Fibroblast of skin of left quadriceps (primary cell): ENCODE measurements at places on chromosomes 4 and X.
A peak's percentile ranks its signal among the peaks of the same experiment; 100 is the strongest.

DNA sequence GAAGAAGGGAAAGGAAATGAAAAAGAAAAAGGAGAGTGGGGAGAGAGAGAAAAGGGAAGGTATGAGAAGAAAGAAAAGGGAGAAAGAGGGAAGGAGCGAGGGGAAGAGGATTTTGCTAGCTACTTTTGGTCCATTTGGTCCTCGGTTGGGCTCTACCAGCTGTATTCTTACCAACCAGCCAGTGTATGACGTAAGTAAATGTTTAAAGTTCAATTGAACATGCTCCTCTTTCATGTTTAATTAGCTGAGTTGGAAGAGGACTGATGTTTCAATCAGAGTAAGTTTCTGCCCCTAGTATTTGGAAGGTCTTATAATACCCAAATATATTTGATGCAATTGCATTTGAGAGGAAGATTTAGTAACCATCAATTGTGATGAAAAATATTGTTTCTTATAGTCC is 424.0 kb upstream of the CXorf51B start:
- no peak for DNase-seq

- DNase-seq, result no peak
Observed at GRCh38 chr4:129676934-129677333, 581.0 kb downstream of the C4orf33 start.

GRCh38 chrX:2901367-2902036 is 27.6 kb downstream of the ARSD start:
- no peak for DNase-seq

DNA sequence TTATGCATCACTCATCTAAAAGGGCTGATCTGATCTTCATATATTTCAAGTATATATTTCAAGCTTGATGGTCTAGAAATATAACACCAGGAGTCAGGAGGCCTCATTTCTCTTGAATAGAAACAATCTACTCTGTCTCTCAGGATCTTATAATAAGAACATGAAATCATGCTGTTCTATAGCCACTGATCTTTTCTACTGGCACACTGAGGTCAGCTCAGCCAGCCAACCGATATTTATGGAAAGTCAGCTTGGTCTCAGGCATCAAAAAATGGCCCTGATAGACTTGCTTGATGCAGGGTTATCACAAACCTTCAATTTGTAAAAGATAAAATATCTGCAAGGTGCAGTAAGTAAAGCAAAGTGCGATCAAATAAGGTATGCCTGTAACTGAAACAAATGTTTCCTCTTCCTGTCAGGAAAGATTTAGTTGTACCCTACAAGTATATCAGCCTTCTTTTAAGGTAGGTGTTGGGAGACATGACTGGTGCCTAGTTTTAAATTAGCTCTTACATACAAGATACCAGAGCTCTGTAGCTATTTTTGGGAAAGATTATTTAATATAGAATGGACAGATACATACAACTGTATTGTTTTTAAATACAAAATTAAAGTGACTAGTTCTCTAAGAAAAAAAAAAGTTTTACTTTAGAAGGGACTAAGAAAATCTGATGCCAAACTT is 63.4 kb downstream of the BMP3 start:
- no peak for DNase-seq

DNA sequence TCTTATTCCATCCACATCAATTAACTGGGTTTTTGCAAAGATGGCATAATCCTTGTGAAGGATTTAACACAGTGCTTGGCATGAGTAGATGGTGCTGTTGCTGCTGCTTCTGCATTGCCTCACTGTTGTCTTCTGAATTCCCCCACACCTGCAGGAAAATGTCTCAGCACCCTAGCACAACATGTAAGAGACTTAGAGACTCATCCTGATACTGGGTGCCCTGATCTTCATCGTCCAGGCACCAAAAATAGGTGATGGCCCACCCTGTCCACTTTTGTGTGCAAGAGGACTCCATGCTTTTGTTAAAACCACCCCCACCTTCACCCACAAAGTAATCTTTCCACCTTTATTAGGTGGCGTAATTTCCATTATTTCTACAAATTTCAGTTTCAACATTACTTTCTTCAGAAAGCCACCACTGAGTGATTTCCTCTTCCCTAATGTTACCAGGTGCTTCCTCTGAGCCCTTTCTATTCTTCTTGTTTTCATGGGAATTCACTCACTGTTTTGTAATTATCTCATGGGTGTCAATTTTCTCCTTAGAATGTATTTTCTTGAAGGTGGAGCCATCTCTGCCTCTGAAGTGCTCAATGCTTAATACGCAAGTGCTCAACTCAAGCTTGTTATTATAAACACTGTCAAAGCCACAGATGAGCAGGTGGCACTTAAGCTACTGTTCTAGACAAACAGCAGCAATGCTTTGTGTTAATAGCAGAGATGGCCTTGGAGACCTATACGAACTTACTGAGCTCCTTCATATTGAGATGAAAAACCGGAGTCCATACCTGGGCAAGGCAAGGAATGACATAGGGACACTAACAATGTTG is 89.5 kb downstream of the HS3ST1 start:
- DNase-seq, result no peak

DNA sequence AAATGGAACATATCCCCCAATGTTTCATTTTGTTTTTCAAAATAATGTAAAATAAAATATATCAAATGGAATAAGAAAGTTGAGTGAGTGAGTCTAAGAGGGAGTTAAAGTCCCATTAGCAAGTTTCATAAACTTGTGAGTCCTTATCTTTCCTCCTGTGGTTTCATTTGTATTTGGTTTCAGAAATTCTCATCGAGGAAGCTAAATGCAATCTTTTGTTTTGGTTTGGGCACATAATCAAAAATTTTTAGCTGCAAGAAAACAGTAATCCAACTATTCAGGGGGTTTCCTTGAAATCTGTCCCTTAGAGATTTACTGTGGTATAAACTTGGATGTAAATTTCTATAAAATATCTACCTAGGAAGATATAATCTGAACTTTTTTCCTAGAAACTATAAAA is 124.2 kb downstream of the CAMK2D start:
- DNase-seq, result peak; percentile 21
